Effector CD8-positive, alpha-beta T cell (primary cell): ENCODE measurements at places on chromosomes 1 and 21.

DNA sequence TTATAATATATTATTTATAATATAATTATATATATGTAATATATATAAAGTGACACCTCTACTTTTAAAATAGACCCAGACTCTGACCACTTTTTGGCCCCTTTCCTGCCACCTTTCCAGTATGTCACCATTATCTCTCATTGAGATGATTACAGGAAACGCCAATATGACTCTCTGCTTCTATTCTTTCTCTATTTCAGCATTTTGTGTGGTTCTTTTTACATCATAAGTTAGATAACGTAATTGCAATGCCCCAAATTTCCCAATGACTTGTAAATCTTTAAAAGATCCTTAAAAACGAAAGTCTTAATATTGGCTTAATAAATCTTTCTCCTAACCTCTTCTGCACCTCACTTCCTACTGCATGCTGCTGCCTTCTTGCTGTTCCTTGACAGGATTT lies 8.1 kb upstream of the GBP5 start:
- DNase-seq: no peak

DNA sequence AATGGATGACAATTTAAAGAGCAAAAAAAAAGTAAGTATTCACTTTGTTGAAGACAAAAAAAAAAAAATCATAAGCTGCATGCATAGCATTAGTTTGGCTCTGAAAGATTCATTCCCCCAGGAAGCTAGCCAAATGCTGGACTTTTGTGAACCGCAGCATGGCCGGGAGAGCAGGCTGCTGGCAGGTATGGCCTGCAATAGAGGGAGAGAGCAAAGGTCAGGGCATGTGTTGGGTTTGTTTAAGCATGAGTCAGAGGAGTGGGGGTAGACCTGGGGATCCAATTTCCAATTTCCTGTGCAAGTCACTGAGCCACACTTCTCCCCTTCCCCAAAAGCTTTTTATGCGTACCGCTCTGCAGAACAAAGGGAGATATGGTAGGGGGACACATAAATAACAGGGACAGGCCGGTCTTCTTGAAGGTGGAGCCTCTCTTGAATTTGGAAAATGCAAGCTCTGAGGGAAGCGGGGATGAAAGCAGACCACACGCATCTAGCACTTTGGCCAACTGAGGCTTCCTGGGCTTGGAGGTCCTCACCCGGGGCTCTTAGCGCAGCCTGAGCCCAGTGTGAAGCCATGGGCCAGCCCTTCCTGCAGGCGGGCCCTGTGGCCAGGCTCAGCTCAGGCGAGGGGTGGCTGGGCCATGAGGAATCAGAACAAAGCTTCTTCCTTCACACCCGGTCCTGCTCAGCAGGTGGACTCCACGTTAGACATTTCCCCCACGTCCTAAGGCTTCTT lies 171.1 kb downstream of the TOMM20 start:
- no peak for DNase-seq

- DNase-seq: no peak
Observed at GRCh38 chr21:38236232-38236631, 20.6 kb upstream of the KCNJ15 start.

- DNase-seq: no peak
Observed at GRCh38 chr21:15751546-15751945, 21.8 kb downstream of the USP25 start.

DNA sequence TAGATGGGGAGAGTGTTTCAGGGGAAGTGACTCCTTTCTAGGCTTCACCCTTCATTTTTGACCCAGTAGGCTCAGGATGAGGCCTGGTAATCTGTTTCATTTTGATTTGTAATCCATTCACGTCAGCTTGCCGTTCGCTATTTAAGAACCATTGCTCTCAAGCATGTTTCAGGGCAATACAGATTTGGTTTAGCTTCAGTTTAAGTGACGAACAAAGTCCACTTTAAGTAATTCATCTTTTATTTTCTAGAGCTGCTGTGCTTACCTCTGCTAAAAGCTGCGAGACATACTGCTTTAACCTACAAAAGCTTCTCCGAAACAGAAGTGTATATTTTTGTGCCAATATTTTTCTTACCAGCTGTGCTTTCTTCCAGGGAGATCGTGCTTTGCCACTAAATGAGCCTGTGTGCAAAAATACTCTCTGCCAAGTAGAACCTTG lies 8.9 kb upstream of the FMO3 start:
- DNase-seq: no peak
